ENCODE measurements at places on chromosomes 4 and X.

DNA sequence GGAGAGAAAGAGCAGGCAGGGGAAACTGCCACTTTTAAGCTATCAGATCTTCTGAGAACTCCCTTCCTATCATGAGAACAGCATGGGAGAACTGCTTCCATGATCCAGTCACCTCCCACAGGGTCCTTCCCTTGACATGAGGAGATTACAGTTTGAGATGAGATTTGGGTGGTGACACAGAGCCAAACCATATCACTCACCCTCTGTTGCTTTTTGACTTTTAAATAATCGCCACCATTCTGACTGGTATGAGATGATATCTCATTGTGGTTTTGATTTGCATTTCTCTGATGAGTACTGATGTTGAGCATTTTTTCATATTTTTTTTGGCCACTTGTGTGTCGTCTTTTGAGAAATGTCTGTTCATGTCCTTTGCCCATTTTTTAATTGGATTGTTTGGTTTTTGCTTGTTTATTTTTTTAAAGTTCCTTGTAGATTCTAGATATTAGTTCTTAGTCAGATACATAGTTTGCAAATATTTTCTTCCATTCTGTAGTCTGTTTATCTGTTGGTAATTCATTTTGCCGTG lies 6.5 kb upstream of the PAQR3 start:
- no peak for DNase-seq

GRCh38 chr4:34636623-34637022 lies 1607.7 kb downstream of the ARAP2 start:
- no peak for DNase-seq

GRCh38 chr4:71293705-71294104 lies 45.1 kb upstream of the SLC4A4 start:
- DNase-seq = no peak

GRCh38 chrX:82757614-82758013 lies 750.5 kb upstream of the POU3F4 start:
- DNase-seq = no peak

- no peak for DNase-seq
Observed at GRCh38 chrX:50913520-50913919, 3.0 kb downstream of the BMP15 start.

DNA sequence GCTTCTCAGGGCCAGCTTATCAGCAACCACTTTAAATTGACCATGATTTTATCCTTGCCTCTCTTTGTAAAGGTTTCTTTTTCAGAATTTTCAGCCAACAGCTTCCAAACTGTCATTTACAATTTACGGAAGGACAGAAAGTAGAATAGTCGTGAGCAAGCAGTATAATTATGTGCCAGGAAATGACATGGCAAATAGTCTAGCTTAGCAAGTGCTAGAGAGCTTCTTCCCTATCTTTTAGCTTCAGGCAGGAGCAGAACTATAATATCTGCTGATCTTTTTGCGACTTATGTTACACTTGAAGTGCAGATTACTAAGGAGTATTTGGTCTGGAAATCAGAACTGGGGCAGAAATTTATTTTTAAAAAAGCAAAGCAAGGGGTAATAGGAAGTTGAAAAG lies 123.0 kb upstream of the AP1S2 start:
- no peak for DNase-seq

GRCh38 chr4:86554646-86555045 lies 39.5 kb upstream of the PTPN13 start:
- no peak for DNase-seq

DNA sequence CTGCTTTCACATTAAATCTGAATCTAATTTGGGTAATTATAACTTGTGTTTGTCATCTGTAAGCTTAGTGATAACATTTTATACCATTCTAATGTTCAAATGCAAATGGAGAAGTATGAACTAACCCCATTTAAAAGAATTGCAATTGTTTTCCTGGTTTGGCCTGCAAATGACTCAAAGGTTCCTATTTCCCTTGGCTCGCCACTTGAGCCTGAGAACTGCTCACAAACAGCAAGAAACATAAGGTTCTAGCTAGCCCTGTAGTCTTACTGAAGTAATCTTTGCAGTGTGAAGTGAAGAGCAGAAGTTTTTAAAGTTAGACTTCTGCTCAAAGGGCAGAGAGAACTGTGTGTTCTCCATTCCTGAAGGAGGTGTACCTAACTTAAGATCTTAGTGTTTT lies 27.2 kb downstream of the UPRT start:
- no peak for DNase-seq

GRCh38 chr4:40448875-40449274 lies 113.7 kb downstream of the CHRNA9 start:
- DNase-seq = no peak

- no peak for DNase-seq
Observed at GRCh38 chr4:112775801-112776200, 138.9 kb downstream of the LARP7 start.

DNA sequence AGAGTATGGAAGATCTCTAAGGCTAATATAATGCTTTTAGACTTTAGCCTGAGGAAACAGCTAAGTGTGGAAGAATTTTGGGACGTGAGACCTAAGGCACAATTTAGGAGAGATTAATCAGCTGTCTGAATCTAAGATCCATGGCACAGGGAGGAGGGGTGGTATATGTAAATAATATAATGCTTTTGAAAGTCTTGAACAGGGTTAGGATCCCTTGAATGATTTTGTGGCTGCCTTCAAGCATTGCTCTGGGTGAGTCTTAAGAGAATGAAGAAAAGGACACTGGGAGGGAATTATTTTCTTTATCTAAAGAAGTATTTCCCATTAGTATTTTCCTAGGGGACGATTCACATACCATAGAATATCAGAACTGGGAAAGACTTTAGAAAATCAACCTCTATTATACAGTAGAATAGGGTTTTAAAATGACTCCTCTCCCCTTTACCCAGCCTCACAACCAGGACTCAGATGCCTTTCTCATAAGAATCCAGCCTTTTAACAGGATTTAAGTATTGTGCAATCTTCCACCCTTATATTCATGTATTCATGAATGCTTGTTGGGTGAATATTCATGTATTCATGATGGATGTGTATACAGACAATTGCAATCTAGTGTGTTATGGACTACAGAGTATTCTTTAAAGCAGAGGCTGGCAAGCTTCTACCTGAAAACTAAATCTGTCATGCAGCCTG lies 664.2 kb upstream of the CPEB2 start:
- no peak for DNase-seq

DNA sequence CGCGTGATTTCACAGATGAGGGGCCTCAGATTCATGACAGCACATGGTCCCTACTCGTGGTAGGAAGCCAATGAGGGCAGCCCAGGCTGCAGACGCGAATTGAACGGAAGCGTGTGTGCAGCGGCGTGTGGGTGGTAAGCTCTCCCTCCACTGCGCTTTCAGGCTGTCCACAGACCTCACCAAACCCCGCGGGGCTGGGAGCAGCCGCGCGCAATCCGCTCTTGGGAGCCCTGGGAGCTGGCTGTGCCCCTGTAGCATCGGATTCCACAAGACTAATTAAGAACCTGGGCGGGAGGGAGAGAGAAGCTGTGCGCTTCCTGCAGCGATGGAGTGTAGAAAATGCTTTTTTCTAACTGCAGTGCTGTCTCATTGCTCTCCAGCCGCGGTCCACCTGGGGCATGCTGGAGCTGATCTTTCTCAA lies 134.9 kb downstream of the STOX2 start:
- no peak for DNase-seq

GRCh38 chr4:145839151-145839550 lies 99.5 kb downstream of the ZNF827 start:
- no peak for DNase-seq

GRCh38 chr4:80042821-80043220 lies 30.2 kb downstream of the ANTXR2 start:
- DNase-seq = no peak

DNA sequence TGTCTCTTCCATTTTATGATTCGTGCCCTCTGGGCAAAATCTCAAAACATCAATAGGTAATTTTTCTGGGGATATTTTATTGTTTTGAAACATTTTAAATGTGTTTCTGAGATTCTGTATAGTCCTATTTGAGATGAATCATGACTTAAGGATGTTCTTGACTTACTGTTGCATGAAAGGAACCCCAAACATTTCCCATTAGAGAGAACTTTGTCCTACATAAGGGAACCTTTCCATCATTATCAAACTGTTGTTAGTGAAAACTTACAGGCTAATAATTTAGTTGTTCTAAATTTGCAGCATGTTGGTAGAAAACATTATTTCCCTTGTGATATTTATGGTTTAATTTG lies 523.3 kb downstream of the PPARGC1A start:
- no peak for DNase-seq

DNA sequence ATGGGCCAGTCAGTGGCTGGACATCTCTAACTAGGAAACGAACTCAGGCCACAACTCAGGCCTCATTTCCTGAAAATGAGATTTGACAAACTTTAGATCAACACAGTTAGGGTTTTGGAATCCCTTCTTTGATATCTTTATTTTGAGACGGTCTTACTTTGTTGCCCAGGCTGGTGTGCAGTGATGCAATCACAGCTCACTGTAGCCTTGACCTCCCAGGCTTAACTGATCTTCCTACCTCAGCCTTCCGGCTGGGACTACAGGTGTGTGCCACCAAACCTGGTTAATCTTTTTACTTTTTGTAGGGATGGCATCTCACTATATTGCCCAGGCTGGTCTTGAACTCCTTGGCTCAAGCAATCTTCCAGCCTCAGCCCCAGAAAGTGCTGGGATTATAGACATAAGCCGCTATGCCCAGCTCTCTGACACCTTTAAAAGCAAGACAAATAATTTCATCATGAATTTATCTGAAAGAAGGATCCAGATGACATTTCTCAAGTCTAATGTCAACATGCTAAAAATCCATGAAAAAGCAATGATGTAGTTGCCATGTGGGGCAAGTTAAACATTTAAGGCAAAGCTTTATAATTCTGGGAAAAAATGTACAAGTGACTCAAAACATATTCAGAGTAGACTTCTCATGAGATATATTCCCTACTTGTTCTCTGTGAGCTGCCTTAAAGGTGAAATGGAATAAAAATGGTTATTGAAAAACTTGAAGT lies 89.1 kb upstream of the CBR4 start:
- DNase-seq = no peak

- no peak for DNase-seq
Observed at GRCh38 chr4:81065446-81065845, 34.9 kb downstream of the BMP3 start.

DNA sequence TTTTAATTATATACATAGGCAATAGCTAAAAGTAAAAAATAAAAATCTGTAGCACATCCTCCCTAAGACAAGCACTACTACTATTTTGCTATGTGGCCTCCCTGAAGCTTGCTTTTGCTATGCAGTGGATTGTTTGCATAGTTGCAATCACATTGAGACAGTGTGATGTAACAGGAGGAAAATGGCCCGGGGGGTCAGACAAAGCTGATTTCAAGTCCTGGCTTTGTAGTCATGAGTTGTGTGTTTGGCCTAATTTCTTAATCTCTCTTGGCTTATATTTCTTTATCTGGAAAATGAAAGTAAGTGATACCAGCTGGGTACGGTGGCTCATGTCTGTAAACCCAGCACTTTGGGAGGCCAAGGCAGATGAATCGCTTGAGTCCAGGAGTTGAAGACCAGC lies 166.6 kb downstream of the LHFPL1 start:
- no peak for DNase-seq

DNA sequence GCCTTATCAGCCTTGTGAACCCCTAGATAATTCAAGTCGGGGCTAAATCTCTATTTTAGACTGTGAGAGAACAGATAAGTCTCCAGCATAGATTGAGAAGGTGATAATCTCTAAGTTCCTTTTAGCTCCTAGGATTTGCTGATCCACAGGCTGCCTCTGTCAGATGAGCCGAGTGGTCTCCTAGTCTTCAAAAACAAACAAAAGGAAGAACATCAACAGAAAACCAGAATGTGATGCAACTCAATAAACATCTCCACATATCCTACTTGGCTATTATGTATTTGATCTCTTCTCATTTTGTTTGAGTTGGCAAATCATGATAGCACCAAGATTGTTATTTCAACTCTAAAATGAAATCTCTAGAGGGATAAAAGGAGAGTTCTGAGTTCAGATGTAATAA lies 88.4 kb upstream of the SLC7A11 start:
- DNase-seq = no peak
